Epithelial cell of proximal tubule (primary cell): ENCODE measurements at places on chromosomes 6 and 20. TPM values are rescaled to one million over a fixed set of nuclear protein-coding genes. Genes with fewer than 3 reads are reported as not detected.

GRCh38 chr6:158853072-158853879 lies 34.1 kb upstream of the EZR start:
- peak; percentile 93 for DNase-seq

Gene AIG1
- total RNA-seq, result 40.8 and 47.4 TPM in 2 replicates

DNA sequence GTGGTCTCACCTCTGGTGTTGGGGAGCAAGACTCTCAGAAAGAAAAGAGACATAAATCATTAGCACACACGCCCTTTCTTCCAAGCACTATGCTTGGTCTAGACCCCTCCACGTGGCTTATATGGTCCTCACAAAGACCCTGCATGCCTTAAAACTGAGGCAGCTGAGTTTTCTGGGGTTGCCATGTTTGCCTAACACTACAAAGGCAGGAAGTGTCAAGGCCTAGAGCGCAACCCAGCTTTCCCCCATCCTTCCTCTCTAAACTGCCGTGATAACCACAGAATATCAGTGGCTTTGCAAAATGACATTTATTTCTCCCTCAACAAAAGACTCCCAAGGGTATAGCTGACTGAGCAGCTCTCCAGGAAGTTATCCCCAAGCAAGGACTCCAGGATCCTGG lies 146.5 kb upstream of the TOP1 start:
- DNase-seq, result no peak

DNA sequence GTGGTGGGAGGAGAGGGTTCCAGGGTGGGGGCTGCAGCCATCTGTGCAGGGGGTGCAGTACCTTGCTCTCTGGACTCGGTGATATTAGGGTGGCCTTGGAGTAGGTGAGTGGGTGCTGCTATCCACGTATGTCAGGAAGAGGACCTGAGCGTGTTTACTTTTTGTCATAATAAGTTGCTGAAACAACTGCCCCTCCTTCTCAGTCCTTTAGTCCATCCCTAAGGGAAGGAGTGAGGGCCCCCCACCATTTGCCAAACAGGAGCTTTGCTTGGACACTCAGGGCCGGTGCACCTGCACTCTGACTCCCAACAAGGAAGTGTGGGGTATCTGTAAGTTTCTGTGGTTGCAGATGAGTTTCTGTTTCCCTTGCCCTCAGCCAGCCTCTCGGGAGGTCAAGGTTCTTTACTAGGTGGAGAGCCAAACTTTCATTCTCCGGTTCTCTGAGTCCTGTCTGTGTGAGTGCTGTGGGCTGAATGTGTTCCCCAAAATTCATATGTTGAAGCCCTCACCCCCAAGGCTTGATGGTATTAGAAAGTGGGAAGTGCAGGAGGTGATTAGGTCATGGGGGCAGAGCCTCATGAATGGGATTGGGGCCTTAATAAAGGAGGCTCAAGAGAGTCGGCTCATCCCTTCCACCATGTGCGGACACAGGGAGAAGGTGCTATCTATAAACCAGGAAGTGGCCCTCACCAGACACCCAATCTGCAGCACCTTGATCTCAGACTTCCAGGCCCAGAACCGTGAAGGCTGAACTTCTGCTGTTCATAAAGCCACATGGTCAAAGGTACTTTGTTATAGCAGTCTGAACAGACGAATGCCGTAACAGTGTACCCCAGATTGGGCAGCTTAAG lies 19.6 kb upstream of the CCR6 start:
- DNase-seq, result no peak

DNA sequence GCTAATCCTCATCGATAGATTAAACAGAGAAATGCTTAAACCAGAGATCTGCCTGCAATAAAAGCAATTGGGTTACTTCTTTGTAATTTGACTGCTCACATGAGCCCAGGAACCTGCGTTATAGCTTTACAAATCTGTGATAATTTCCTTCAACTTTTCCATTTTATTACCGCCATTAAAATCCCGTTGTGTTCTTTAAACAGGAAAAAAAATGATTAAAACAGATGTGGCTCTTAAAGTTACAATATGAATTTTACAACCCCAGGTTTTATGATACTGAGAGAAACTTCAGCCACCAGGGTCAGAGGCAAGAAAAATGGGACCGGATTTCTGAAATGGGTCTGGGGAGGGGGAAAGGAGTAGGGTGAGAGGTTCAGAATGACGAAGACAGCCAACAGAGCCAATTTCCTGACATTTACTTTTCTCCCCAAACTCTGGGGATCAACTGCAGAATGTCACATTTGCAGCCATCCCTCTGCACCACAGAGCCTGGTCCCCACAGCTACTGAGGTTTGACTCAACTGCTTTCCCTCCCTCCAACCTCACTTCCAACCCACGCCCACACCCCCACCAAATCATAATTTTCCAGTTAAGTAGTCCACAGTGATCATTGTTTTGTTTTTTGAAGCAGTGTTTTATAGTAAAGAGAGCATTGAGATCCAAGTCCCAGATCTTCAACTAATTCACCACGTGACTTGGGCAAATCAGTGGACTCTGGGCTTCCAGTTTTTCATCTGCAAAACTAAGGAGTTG lies 77.6 kb upstream of the EYA2 start:
- DNase-seq, result no peak

- DNase-seq, result no peak
Measured at GRCh38 chr20:40682104-40682981, 6.7 kb downstream of the MAFB start.

- DNase-seq, result no peak
Measured at GRCh38 chr6:158497620-158498019, 62.3 kb upstream of the TMEM181 start.

GRCh38 chr20:34689486-34689885 lies 12.6 kb upstream of the PIGU start:
- DNase-seq, result no peak

- no peak for DNase-seq
Measured at GRCh38 chr6:35178012-35178411, 35.7 kb upstream of the SCUBE3 start.

DNA sequence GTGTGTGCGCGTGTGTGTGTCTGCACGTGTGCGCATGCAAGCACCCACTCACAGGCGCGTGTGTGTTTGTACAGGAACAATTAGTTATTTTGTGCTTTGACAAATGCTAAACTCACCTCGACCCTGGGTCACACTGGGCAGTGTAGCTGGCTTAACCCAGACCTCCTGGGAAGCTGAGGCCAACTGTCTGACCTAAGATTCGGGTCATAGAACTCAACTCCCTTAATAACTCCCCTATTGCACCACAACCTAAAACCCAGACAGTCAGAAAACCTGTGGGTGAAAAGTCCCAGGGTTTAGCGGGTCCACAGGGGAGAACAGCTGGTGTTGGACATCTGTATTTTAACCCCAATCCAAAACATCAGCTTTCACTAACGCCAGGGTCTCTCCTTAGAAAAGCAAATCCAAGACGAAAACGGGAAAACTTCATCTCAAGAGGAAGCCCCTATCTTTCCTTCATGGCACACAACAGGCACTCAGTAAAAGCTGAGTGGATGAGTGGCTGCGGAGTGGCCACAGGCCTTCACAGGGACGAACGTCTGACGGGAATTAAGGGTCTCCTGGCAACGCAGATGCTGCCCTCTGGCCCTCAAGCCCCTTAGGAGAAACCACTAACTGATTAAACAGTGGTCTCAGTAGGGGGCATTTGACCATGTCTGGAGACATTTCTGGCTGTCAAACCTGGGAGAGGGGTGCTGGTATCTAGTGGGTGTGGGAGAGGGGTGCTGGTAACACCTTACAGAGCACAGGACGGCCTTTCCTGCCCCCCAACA lies 4.5 kb downstream of the PMEPA1 start:
- DNase-seq, result no peak

- no peak for DNase-seq
Measured at GRCh38 chr6:89939144-89939543, 44.9 kb downstream of the GJA10 start.

DNA sequence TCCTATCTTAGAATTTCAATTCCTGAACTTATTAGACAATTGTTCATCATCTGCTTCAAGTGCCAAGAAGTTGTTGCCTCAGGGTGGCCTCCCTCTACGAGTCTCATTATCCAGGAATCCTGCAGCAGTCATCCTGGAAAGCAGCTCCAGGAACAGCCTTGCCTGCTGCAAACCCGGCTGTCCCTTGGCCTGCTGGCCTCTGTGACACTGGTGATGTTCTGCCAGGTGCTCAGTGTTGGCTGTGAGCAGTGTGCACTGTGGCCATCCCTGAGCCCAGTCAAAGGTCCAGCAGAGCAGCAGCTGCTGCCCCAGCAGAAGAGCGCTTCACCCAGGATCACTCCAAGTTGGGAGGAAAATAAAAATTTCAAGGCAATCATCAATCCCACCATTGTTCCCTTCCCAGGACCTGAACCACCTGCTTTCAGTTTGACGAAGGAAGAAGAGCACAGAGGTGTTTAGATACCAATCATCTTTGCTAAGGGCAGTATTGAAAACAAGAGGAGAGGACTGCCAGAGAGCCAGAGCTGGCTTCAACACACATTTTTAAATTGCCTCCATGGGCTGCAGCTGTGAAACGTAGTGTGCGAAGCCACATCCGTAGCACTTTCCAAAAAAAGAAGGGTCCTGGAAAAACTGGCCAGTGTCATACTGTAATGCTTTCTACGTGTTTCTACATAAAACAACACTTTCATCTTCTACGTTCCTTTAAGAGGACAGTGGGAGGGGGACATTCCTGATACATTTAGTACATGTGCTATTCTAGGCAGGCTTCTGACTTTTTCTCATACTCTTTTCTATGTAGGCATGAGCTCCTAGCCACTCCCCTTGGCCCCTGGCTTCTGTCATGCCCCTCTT lies 7.2 kb upstream of the FAM50B start:
- DNase-seq, result no peak

DNA sequence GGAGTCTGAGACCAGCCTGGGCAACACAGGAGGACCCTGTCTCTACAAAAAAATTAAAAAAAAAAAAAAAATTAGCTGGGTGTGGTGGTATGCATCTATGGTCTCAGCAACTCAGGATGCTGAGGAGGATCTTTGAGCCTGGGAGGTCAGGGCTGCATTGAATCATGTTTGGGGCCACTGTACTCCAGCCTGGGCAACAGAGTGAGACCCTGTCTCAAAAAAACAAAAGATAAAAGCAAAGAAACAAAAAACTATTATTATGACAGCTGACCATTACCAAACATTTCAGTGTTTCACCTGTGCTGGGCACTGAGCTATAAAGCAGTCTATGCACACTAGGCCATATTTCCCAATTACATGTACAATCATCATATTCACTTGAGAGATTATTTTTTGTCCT lies 35.7 kb downstream of the COX4I2 start:
- no peak for DNase-seq

- DNase-seq, result no peak
Measured at GRCh38 chr6:7900621-7901020, 10.0 kb downstream of the TXNDC5 start.

DNA sequence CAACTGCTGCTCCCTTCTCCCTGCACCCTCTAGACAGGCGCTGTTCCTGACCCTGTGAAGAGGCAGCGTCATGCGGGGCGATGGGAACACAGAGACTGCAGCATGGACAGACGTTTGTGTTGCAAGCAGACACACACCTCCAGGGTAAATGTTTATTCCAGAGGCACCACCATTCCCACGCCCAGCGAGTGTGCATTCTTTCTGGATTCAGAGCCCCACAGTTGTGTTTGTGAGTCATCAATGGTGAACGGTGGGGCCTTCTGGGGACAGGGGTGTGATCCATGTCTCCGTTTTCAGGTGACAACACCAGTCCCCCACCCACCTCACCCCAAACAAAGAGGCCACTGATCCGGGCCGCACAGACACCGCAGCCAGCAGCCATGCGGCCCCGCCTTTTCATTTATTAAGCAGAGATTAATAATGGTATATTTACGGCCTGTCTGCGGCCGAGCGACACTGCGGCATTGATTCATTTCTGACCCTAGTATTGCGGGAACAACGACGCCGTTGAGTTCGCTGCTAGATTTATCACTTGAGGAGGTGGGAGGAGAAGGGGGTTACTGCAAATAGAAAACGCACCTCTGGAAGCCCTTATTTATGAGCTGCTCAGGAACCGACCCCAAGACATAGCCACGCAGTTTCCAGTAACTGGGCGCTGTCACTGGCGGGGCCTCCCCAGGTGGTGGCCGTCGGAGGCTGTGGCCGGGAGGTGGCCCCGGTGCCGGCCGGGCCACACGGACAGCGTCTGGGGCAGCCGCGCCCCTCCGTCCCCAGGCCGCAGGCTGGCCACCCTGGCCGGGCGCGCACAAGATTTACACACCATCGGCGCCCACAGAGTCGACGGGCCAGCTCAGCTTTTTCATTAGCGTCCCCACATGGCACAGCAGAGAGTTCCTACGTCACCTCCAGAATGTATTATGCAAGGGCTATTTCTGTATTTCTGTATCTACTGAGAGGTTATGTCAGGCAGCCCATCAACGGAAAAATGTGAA lies 367.6 kb downstream of the THBS2 start:
- DNase-seq, result no peak

Gene KAT14
- total RNA-seq, result 6.4 and 10.6 TPM in 2 replicates

GRCh38 chr20:63072231-63072791 lies 65.5 kb upstream of the BHLHE23 start:
- no peak for DNase-seq

- no peak for DNase-seq
Measured at GRCh38 chr6:119742188-119742803, 392.7 kb upstream of the MAN1A1 start.

GRCh38 chr20:34397096-34397495 lies 34.0 kb downstream of the ITCH start:
- no peak for DNase-seq

Gene FAM217A
- total RNA-seq, result not detected in 2 replicates

DNA sequence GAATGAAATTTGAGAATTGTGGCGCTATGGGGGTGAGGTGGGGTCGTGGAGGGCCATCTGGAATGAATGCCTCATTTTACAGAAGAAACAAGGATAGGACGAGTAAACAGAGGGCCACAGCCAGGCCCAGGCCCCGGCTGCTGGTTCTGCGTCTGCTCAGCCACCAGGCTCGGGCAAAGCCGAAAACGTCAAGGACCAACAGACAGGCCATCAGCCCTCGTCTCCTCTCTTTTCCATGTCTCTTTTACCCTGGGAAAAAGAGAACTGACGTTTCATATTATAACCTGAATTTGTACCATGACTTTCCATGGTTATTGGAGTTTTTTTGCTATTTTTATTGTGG lies 212.4 kb upstream of the ARID1B start:
- no peak for DNase-seq

DNA sequence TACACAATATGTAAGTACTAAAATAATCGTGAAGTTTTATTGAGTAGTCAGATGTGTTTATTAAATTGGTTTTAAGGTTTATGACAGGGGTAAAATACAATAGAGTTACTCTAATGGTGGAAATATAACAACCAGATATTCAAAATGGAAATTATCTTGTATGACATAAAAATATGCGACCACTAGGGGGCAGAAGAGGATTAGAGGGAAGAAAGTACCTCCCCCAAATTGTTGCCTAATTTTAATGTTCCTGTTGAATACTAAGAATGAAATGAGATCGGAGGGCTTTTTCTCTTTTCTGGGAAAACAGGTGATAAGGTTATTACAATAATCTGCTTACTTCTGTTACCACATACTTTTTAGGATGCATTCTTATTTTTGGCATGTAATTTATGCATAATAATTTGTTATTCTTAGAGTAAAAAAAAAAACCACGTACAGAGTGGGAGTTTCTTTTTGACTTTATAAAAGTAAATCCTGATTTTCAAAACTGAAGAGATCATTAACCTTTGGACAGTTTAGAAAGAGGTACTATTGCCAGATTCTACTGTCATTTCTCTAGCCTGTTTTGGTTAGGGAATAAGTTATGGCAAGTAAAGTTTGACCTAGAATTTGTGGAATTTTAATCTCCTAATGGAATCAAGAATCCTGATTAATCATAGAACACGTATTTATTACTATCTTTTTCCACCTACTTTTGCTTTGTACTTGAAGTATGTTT lies 159.2 kb downstream of the CD109 start:
- DNase-seq, result no peak

Gene FGD2
- total RNA-seq, result not detected in 2 replicates
